ENCODE measurements at places on chromosomes 2 and 18.

- no peaks in the 10 kb centered on the region for H3K27me3 ChIP-seq
- H3K36me3 ChIP-seq, result no peaks in the 10 kb centered on the region
- no peak overlapping the region for H3K4me3 ChIP-seq
- H3K4me1 ChIP-seq, result no peaks in the 10 kb centered on the region
- DNase-seq, result no peak
- no peak overlapping the region for H3K27ac ChIP-seq
Measured at GRCh38 chr2:74293191-74293991, 49.8 kb downstream of the SLC4A5 start.

DNA sequence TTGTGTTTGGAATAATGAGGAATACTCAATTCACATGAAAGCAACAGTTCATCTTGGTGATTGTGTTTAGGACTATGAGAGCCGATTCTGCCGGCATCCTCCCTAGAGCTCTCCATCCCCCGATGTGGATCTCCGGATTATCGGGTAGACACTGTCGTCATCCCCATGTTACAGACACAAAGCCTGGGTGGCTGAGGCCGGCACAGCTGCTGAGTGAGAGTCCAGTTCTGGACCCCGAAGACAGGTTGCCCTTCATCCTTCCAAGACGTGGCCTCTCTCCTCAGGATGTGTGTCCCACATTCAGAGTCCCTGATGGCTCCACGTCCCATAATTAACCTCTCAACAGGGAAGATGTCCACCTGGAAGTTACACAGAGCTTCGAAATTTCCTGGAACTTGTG, 129.3 kb downstream of the HDAC4 start:
- H3K4me1 ChIP-seq, result peaks cover 48% of the 10 kb centered on the region
- H3K27me3 ChIP-seq, result no peaks in the 10 kb centered on the region
- no peak for DNase-seq
- no peaks in the 10 kb centered on the region for H3K36me3 ChIP-seq
- no peak overlapping the region for H3K4me3 ChIP-seq

DNA sequence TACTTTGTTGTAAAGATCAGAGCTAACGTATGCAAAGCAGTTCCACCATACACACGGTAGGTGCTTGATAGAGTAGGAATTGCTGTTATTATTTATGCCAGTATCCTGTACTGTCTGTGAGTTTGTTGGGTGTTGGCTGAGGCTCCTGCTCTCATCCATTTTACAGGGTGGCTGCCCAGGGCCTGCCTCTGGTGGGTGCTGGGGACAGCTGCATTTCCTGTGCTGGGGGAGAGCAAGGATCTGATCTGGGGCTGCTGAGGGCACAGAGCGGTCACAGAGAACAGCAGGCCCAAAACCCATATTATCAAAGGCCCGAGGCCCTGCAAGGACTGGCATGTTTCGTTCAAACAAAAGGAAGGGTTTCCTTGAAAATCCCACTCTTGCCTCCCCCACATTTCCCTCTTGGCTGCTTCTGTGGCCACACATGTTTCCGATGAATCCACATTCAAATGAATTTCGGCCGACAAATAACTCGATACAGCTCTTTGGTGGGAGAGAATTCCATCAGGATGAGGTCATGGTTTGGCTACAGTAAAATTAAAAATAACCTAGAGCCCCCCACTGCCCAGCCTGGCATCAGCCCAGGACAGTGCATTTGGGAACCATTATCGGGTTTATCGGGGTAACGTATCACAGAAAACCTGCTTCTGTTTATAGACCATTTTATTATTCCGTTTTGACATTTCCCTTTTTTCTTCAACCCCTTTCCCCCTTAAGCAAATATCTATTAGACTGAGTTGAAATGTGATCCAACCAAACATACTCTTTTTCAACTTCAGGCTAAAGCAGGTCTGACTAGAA, 143.4 kb downstream of the CYRIA start:
- no peaks in the 10 kb centered on the region for H3K4me1 ChIP-seq
- no peak for DNase-seq
- no peak overlapping the region for H3K4me3 ChIP-seq
- H3K27me3 ChIP-seq, result peaks cover 7% of the 10 kb centered on the region

DNA sequence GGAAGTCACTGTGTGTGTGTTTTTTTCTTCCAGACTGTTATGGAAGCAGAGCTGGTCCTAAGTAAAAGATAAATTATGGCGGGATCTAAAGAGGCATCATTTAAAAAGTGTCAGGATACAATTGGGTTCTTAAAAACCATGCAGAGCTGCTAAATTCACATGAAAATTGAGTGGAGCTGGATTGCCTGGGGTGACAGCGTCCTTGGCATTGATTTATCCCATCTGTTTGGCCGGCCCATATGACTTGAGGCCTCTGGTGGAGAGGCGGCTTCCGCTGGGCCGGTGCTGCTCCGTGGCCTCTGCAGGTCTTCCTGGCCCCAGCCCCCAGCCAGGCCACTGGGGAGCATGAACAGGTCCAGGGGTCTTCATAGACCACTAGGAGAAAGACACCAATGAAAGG, 165.5 kb downstream of the GLI2 start:
- no peaks in the 10 kb centered on the region for H3K36me3 ChIP-seq
- no peak overlapping the region for H3K27ac ChIP-seq
- peaks cover 5% of the 10 kb centered on the region for H3K27me3 ChIP-seq
- no peaks in the 10 kb centered on the region for H3K4me1 ChIP-seq

- no peak overlapping the region for H3K4me3 ChIP-seq
- peak overlapping the region; percentile 94 for H3K27ac ChIP-seq
- H3K4me1 ChIP-seq, result no peaks in the 10 kb centered on the region
- H3K27me3 ChIP-seq, result no peaks in the 10 kb centered on the region
- no peaks in the 10 kb centered on the region for H3K36me3 ChIP-seq
Measured at GRCh38 chr2:9703701-9704221, 73.0 kb upstream of the YWHAQ start.

DNA sequence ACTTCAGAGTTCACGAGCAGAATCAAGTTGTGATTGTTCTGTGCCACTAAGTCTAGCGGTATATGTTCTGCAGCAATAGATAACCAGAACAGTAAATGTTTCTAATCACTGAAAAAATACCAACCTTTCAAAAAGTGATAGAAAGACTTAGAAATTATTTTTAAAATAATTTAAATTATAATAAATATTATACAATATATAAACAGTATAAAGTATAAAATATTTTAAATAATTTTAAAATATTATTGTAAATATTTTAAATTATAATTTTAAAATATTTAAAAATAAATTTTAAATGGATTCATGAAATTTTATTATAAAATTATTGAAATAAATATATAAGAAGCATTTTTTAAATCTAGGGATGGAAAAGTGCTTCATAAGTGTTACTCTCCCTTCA, 126.3 kb upstream of the ID2 start:
- no peak overlapping the region for H3K4me3 ChIP-seq
- H3K27ac ChIP-seq, result no peak overlapping the region
- no peaks in the 10 kb centered on the region for H3K4me1 ChIP-seq
- DNase-seq, result no peak
- no peaks in the 10 kb centered on the region for H3K27me3 ChIP-seq

- no peak overlapping the region for H3K27ac ChIP-seq
- H3K27me3 ChIP-seq, result no peaks in the 10 kb centered on the region
- no peak overlapping the region for H3K4me3 ChIP-seq
- DNase-seq, result no peak
Measured at GRCh38 chr2:2056531-2056930, 274.5 kb downstream of the MYT1L start.

GRCh38 chr2:99602476-99602875, 112.7 kb upstream of the REV1 start:
- H3K36me3 ChIP-seq, result no peaks in the 10 kb centered on the region
- no peak overlapping the region for H3K4me3 ChIP-seq
- no peak overlapping the region for H3K27ac ChIP-seq
- H3K27me3 ChIP-seq, result no peaks in the 10 kb centered on the region
- no peaks in the 10 kb centered on the region for H3K4me1 ChIP-seq

DNA sequence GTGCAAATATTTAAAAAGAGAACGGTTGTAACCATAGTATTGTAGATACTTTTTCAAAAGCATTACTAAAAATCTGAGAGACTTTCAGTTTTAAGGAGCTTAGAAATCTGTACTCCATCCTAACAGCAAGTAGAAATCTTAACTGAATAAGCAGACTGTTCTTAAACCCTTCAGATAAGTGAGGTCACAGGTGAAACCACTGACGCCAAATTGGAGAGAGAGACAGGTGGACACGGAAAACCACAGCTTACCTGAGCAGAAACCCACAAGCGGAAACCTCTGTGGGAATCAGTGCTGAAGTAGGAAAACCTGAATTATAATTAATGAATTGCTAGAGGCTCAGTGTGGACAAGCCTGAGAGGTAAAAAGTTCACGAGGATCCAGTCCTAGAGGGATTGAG, 959.4 kb upstream of the CELF4 start:
- H3K4me1 ChIP-seq, result no peaks in the 10 kb centered on the region
- no peak overlapping the region for H3K27ac ChIP-seq
- no peaks in the 10 kb centered on the region for H3K27me3 ChIP-seq
- H3K4me3 ChIP-seq, result no peak overlapping the region
- H3K36me3 ChIP-seq, result no peaks in the 10 kb centered on the region
- no peak for DNase-seq

- H3K27me3 ChIP-seq, result no peaks in the 10 kb centered on the region
- no peak for DNase-seq
Measured at GRCh38 chr2:174664084-174664759, 66.6 kb upstream of the WIPF1 start.

GRCh38 chr2:7649461-7650228, 732.4 kb downstream of the RNF144A start:
- H3K36me3 ChIP-seq, result no peaks in the 10 kb centered on the region
- DNase-seq, result peak; percentile 7
- H3K4me1 ChIP-seq, result peaks cover 5% of the 10 kb centered on the region
- H3K4me3 ChIP-seq, result no peak overlapping the region
- no peaks in the 10 kb centered on the region for H3K27me3 ChIP-seq
- peak overlapping the region; percentile 70 for H3K27ac ChIP-seq

DNA sequence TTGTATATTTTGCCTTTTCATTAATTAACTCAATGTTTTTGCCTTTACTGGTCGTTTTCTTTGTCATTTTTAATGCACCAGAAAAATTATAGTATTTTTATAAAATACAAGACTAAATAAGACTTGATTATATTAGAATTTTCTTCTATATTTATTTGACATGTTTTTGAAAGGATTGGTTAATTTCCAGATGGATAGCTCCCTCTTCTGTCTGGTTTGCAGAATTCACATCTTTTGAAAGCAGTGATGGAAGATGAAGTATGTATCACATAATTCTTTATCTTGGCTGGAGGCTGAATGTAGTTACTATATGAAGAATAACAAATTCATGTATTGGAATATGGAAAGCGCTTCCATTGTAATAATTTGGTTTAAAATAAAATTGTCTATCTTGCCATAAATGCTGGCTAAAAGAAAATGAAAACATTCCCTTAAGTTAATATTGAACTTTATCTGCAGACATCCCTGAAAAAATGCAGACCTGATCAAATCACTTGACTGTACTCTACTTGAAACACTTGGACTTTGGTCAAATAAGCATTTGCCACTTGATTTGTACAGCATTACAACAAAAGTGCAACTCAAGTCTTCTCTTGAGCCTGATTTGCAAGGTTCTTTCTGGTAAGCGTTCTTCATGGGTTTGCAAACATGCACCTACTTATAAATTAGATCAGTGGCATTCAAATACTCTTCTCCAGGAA, 86.3 kb upstream of the EFEMP1 start:
- no peaks in the 10 kb centered on the region for H3K27me3 ChIP-seq
- no peak overlapping the region for H3K27ac ChIP-seq
- H3K4me3 ChIP-seq, result no peak overlapping the region
- no peak for DNase-seq
- no peaks in the 10 kb centered on the region for H3K4me1 ChIP-seq
- H3K36me3 ChIP-seq, result no peaks in the 10 kb centered on the region

DNA sequence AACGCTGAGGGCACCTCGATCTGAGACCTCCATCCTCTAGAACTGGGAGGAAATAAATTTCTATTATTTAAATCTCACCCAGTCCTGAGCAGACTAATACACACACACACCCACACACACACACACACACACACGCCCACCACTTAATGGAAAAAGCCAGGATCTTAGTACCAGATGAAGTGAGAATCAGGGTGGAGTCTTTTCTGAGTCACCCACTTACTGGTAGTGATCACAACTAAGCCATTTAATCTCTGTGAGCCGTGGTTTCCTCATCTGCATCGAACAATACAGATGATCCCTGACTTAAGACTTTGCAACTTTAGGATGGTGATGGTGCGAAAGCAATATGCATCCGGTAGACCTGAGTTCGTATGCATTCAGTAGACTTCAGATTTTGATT, 18.6 kb downstream of the THNSL2 start:
- no peaks in the 10 kb centered on the region for H3K36me3 ChIP-seq
- H3K27me3 ChIP-seq, result peaks cover 42% of the 10 kb centered on the region
- H3K4me1 ChIP-seq, result no peaks in the 10 kb centered on the region
- no peak overlapping the region for H3K4me3 ChIP-seq
- H3K27ac ChIP-seq, result no peak overlapping the region
- DNase-seq, result no peak

- H3K4me1 ChIP-seq, result no peaks in the 10 kb centered on the region
- no peak overlapping the region for H3K27ac ChIP-seq
- no peaks in the 10 kb centered on the region for H3K27me3 ChIP-seq
- H3K4me3 ChIP-seq, result no peak overlapping the region
- no peak for DNase-seq
- H3K36me3 ChIP-seq, result no peaks in the 10 kb centered on the region
Measured at GRCh38 chr18:12492907-12493306, 85.2 kb downstream of the PRELID3A start.

GRCh38 chr2:198973785-198974184, 484.0 kb downstream of the SATB2 start:
- no peak overlapping the region for H3K27ac ChIP-seq
- no peaks in the 10 kb centered on the region for H3K4me1 ChIP-seq
- no peaks in the 10 kb centered on the region for H3K36me3 ChIP-seq
- no peaks in the 10 kb centered on the region for H3K27me3 ChIP-seq

GRCh38 chr2:229150317-229150716, 120.8 kb downstream of the PID1 start:
- no peaks in the 10 kb centered on the region for H3K27me3 ChIP-seq
- DNase-seq, result no peak
- H3K4me3 ChIP-seq, result no peak overlapping the region
- H3K36me3 ChIP-seq, result no peaks in the 10 kb centered on the region
- no peaks in the 10 kb centered on the region for H3K4me1 ChIP-seq

GRCh38 chr2:24329700-24330099, 30.6 kb downstream of the ITSN2 start:
- H3K4me3 ChIP-seq, result no peak overlapping the region
- peaks cover 6% of the 10 kb centered on the region for H3K36me3 ChIP-seq
- no peaks in the 10 kb centered on the region for H3K27me3 ChIP-seq
- no peak for DNase-seq
- H3K27ac ChIP-seq, result no peak overlapping the region
- no peaks in the 10 kb centered on the region for H3K4me1 ChIP-seq
